ENCODE measurements at places on chromosomes 7 and 10.
A peak's percentile ranks its signal among the peaks of the same experiment; 100 is the strongest.

DNA sequence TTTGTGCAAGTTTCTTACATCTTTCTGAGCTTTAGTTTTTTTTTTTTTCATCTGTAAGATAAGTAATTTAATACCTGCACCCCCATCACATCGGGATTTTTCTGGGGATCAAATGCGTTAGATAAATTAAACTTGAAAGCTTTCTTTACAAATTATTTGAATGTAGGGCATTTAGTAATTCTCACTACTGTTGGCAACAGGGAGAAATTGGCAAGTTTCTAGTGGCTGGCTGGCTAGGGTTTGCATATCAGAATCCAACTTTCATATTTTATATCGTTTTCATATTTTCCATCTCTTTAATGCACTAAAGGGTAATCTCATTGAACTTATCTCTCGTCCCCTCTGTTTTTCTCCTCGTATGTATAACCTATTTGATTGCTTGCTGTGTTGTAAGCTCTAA lies 412.9 kb downstream of the GALNT17 start:
- DNase-seq = no peak

GRCh38 chr7:42097752-42098151 lies 139.3 kb downstream of the GLI3 start:
- DNase-seq = peak; percentile 85

- DNase-seq = no peak
Observed at GRCh38 chr7:27162561-27163287, 2.6 kb downstream of the HOXA9 start.

GRCh38 chr10:18429335-18429734 lies 222.1 kb downstream of the NSUN6 start:
- DNase-seq = no peak

- DNase-seq = peak; percentile 97
Observed at GRCh38 chr10:33122014-33122809, 164.2 kb upstream of the ITGB1 start.

DNA sequence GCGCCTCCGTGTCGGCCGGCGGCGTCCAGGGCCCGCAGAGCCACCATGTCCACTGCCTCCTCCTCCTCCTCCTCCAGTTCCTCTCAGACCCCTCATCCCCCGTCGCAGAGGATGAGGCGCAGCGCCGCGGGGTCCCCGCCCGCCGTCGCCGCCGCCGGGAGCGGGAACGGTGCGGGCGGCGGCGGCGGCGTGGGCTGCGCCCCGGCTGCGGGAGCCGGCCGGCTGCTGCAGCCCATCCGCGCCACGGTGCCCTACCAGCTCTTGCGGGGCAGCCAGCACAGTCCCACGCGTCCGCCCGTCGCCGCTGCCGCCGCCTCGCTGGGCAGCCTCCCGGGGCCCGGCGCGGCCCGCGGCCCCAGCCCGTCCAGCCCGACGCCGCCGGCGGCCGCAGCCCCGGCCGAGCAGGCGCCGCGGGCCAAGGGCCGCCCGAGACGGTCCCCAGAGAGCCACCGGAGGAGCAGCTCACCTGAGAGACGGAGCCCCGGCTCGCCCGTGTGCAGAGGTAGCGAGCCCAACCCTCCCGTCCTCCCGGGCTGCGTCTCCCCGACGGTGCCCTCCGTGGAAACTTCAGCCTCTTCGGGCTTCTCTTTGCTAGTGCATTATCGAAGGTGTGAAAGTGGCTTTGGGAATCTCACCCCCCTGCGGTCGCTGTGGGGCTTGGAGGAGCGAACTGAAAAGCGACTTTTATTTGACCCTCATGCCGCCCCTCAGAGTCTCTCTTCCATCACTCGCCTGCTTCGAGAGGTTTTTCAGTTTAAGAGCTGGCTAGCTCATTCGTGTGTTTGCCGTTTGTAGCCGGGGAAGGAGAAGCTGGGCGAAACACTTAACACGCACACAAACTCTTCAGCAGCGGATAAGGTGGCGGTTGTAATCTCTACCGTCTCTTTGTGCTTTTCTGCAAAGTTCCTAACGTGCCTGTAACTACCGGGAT lies 975 bp downstream of the GLCCI1 start:
- DNase-seq = peak; percentile 53

DNA sequence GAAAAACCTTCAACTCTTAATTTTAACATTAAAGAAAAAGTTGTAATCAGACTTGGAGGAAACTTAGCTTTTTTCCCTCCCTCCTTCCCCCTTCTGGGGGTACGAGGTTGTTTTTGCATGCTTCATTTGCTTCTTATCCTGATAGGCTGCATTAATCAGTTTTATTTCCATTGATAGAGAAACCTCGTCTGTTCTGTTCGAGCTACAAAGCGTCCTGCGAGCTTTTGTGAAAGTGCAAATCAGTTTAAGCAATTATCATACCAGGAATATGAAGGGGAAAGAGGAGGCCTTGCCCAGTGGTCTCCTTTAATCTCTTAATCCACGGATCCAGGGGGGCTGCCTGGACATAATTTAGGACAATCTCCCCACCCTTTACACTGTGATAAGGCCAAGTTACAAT lies 7.5 kb downstream of the EMX2 start:
- no peak for DNase-seq

DNA sequence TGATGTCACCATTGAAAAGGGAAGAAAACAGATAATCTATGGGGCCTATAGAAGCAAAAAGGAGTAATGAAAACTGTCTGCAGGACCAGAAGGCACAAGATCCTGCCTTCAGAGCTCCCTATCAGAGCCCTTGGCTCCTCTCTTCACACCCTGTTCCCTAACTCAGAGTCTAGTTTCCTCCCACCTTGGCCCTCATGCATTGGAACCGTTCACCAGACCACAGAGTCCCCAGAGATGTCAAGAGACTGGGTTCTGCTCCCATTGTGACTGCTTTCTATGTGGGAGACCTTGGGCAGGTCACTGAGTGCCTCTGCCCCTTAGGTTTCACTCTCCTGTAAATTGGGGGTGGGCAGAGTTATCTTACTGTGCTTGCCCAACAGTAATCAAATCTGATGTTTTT lies 80.1 kb upstream of the RPA3 start:
- no peak for DNase-seq

GRCh38 chr10:19412531-19412930 lies 363.9 kb downstream of the MALRD1 start:
- DNase-seq = peak; percentile 74

- no peak for DNase-seq
Observed at GRCh38 chr10:48404646-48405045, 98.2 kb downstream of the MAPK8 start.

DNA sequence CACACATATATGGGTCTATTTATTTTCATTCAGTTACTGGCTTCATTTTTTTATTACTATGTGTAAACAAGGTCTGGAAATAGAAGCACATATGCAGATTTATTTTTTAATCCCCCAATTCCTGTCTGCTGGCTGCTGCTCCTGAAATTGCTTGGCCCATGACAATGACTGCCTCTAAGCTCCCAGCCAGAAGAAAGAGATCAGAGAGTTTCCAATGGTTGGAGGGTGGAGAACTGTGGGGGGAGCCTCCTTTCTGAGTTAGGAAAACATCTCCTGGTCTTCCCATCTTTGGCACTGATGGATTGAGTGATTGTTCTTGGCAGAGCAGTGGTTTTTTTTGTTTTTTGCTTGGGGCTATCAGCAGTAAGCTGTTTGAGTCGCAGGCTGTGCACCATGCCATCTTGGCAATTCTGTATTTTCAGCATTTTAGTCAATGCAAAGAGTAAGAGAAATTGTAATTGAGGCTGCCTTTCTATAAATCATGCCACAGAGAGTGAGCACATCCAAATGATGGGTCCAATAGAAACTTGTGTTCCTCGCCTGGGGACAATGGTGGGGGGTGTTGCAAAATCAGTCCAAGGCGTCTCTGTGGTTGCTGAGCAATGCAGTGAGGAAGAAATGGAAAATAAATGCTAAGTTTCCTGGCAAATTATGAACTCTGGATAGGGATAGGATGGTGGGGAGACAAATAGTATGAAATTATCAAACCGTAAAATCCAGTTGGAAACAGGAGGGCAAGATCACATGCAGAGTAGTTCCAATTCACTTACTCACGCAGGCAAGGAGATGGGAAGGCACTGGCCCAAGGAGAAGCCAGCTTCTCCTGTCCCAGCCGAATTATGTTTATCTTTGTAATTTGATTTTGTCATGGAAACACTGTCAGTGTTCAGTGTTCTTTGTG lies 382.4 kb downstream of the SORCS3 start:
- no peak for DNase-seq

DNA sequence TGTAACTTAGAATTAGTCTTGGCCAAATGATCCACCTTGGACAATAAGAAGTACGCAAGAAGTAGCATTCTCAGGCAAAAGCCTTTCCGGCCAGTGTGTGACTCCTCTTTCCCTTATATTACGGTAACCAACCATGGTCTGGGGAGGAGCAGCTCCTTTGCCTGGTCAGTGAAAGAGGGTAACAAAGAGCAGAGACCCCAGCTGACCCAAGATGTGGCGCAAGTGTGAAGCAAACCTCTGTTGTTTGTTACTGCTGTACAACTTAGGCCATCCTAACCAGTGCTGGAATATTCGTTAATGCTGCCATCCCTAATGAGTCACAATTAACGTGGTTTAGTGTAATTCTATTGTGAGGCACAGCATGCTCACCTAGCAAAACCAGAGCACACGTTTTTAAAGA lies 44.0 kb downstream of the HIPK2 start:
- DNase-seq = peak; percentile 28

DNA sequence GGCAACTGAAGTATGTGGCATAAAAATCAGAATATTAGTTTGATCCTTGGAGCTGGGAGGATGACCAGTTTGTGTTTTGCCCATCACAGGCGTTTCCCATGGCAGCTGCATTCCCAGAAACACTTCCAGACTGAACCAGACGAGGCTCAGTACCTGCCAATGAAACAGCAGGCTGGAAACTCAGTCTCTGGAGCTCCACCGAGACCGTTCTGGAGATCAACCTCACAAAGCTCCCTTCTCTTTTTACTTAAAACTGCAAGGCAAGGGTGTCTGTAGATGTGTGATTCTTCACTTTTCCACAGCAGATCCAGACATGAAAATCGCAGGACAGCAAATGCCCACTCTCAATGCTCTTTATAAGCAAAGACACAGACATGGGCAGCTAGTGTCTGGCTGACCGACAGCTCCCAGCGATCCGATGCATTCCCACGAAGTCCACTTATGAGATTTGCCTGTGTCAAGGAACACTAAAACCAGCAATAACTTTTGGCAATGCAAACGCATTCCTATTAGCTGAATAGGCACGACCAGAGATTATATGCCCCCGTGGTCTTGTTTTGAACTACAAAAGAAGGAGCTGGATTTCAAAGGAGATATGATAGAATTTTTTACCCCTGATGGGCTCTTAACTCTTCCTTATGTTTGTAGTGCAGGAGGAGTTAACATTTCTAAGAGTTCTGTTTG lies 72.6 kb downstream of the ADAM12 start:
- DNase-seq = peak; percentile 78

- DNase-seq = no peak
Observed at GRCh38 chr10:13908475-13908874, 321.7 kb downstream of the PRPF18 start.

DNA sequence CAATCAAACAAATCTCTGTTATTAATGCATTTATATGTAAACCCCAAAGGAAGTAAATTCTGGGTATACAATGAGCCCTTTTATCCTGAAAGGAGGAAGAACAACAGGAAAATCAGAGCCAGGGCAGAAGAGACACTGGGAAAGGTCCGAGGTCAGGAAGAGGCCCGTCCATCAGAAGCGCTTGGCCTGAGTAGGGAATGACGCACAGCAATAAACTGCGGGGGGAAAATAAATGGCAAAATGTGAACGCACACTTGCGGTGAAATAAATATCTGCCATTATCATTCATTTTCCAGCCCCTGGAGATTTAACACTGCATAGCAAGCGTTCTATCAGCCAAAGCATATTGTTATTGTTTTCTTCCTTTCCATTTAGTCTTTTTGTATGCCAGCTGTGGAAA lies 243.4 kb downstream of the COBL start:
- DNase-seq = no peak

DNA sequence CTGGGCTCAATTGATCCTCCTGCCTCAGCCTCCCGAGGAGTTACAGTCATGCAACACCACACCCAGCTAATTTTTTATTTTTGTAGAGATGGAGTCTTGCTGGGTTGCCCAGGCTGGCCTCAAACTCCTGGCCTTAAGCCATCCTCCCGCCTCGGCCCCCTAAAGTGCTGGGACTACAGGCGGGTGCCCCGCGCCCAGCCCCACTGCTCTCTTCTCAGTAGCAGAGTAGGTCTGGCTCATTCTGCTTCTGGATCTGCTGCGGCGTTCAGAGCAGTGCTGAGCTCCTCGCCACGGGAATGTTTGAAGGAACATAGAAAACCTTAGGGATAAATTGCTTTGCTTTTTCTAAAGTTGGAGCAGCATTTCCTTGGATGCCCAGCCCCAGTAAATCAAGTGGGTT lies 27.4 kb downstream of the WIPI2 start:
- DNase-seq = no peak

DNA sequence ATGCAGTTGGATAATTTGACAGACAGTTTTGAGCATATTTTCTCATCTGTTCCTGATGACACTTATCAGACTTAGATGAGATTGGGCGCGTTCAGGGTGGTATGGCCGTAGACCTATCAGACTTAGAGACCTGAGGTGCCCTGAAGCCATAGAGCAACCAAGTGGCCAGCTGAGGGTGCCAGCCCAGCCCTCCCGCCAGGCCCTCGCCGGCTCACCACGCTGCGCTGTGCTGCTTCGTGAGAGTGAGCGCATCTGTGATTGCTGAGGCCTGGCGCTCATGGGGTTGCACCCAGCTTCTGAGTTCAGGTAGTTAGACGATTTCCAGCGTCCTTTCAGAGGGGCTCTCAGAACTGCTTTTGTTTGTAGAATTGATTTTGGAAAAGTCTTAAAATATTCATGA lies 10.2 kb downstream of the FBH1 start:
- no peak for DNase-seq

- DNase-seq = no peak
Observed at GRCh38 chr7:106589198-106589879, 71.6 kb downstream of the CCDC71L start.

GRCh38 chr7:20191391-20191869 lies 25.8 kb downstream of the MACC1 start:
- DNase-seq = no peak

DNA sequence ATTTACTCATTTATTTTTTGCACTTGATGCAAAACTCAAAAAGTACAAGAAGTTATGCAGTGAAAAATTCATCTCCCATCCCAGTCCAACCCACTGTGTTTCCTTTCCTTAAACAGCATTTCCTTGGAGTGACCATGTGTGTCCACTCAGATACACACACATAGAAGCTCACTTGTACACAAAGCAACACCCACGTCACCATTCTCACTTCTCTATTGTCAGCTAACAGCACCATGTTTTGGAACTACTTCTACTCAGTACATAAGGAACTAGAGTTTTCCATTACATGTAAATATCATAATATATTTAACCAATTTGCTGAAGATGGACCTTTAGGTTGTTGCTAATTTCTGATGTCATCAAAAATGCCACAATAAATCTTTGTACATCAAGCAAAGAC lies 167.6 kb downstream of the GRID1 start:
- no peak for DNase-seq

DNA sequence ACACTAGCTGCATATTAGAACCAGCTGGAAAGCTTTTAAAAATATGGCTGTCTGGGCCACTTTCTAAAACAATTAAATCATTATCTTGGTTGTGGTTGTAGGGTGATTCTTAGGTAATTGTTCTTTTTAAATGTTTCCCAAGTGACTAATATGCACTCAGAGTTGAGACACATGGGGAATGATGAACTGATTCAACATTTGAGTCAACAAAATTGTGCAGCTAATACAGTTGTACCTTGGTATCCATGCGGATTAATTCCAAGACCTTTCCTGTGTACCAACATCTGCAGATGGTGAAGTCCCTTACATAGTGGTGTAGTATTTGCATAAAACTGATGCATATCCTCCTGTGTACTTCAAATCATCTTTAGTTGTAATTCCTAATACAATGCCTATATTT lies 242.2 kb downstream of the ATRNL1 start:
- DNase-seq = peak; percentile 14

GRCh38 chr10:91679296-91679695 lies 46.4 kb upstream of the PPP1R3C start:
- DNase-seq = no peak

GRCh38 chr7:47843291-47843690 lies 105.0 kb downstream of the PKD1L1 start:
- DNase-seq = no peak
